ENCODE measurements at places on chromosomes 12 and 14.
A peak's percentile ranks its signal among the peaks of the same experiment; 100 is the strongest.

DNA sequence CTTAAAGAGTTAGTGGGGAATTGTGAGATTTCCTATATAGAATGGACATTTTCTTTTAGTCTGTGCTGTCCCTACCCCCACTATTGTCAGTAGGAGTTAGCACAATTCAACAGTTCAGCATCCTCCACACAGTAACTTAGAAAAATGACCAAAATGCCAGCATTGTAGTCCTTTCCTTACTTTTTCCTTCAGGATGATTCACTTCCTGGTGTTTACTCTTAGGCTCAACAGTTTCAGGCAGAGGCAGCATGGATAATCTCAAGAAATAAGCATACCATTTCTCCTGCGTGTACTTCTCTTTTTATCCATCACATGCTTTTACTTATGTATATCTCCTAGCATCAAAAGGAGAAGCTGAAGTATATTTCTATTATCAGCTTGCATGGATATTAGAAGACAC lies 683.4 kb downstream of the SLC16A7 start:
- DNase-seq: no peak

- no peak for DNase-seq
Measured at GRCh38 chr12:67590149-67590790, 58.3 kb upstream of the DYRK2 start.

GRCh38 chr14:22556021-22556989 lies 32.7 kb downstream of the DAD1 start:
- peak; percentile 94 for DNase-seq

GRCh38 chr14:90299408-90299807 lies 32.3 kb downstream of the NRDE2 start:
- no peak for DNase-seq

- no peak for DNase-seq
Measured at GRCh38 chr12:60225216-60226000, 629.6 kb downstream of the SLC16A7 start.

GRCh38 chr14:52094546-52095271 lies 25.9 kb upstream of the NID2 start:
- DNase-seq: no peak

DNA sequence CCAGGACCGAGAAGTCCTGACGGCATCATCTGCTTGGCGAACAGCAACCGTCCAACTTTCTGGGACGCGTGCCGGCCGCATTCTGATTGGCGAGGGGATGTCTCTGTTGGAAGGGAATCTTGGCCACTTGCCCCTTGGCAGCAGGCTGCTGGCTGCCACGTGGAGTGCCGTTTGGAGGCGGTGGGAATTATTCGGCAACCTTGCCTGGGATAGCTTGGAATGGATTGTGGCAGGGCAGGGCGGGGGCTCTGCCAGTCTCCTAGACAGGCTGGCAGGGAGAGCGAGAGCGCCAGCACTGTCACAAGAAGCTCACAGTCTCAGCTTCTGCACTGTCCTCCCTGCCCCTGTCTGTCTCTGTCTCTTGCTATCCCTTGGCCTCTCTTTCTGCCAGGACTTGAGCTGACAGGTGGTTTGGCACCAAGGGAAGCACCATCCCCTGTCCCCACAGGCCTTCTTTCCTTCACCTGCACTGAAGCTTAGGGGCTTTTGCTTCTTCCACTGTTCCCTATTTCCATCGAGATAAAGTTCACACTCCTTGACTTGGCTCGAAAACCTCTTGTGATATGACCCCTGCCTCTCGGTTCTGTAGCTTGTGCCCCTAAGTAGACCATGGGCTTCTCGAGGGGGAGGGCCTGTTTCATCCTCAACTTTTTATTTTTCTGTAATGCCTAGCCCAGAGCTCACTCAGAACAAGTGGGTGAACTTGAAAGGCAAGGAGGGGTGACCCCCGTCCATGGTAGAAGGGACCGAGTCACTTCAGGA lies 201.9 kb downstream of the PHETA1 start:
- DNase-seq: no peak

DNA sequence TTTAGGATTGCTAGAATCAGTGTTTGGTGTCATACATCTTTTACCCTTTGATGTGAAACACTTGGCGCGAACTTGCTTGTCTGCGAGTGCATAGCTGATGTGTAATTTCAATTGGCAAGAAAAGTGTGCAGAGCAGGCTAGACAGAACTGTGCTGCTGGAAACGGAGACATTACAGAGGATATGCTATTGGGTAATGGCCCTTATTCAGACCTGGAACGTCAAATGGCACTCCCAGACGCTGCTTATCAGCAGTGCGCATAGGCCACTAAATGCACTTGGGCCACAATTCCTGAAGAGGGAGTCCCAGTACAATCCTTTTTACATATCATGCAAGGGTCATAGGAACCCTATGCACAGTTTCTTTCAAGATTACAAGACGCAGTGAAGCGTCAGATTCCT lies 15.7 kb upstream of the SLC10A1 start:
- no peak for DNase-seq

DNA sequence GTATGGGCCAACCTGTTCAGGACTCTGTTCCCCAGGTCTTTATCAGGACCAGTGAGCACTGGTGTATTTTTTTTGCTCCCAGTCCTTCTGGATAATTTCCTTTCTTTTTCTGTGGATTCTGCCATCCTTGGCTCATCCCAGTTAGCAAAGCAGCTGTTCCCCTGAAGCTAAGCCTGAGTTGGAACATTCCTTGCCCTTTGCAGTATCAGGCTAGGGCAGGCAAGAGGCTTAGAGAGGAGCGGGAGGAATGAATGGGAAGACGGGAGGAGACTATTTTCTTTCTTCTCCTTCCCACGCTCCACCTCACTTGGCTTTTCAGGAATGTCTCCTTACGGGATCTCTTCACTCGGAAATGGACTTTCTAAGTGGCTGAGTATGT lies 29.2 kb downstream of the ERG28 start:
- DNase-seq: no peak

GRCh38 chr14:25050269-25051150 lies 563 bp upstream of the STXBP6 start:
- no peak for DNase-seq

- no peak for DNase-seq
Measured at GRCh38 chr12:129001826-129002225, 148.5 kb downstream of the GLT1D1 start.

DNA sequence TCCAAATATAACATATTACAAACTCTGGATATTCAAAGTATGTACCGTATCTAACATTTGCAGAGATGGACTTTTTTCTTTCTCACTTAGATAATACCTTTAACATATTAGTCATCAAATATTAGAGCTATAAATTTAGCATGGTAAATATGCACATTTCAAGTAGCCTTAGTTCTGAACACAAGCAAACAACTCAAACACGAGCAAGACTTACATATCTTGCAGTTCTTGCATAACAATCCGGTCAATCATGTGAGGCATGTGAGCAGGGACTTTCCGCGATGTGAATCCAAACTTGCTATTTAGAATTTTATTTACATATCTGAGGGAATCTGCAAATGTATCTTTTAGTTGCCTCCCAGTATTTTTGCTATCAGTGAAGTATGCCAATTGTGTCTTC lies 22.1 kb upstream of the SYCP3 start:
- no peak for DNase-seq

DNA sequence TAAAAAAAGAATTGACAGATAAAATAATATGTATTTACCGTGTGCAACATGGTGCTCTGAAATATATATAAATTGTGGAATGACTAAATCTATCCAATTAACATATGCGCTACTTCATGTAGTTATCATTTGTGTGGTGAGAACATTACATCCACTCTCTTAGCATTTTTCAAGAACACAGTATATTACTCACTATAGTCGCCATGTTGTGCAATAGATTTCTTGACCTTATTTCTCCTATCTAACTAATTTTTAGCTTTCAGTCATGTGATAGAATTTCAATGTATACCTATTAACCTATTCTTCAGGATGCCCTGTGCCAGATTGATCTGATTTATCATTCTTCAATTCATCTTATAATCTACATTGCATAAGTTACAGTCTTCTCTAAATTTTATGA lies 178.6 kb downstream of the BCAT1 start:
- no peak for DNase-seq

GRCh38 chr12:31471051-31471450 lies 119.9 kb downstream of the DENND5B start:
- no peak for DNase-seq

DNA sequence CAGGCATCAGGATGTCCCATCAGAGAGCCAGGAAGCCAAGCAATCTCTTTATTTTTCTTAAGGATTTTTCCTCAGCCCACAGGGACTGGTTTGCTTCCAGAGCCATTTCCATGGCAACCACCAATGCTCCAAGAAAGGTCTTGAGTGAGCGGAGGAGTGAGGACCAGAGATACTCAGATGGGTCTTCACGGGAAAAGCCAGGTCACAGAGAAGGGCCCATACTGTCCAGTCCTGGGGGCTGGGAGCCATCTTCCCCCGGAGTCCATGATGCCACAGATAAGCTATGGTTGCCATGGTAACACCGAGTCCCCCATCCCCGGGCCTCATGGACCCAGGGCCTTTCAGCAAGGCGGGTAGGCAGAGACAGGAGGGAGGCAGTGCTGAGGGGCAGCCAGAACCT lies 28.6 kb downstream of the CMKLR1 start:
- no peak for DNase-seq

- no peak for DNase-seq
Measured at GRCh38 chr12:59322473-59322872, 273.4 kb upstream of the SLC16A7 start.

DNA sequence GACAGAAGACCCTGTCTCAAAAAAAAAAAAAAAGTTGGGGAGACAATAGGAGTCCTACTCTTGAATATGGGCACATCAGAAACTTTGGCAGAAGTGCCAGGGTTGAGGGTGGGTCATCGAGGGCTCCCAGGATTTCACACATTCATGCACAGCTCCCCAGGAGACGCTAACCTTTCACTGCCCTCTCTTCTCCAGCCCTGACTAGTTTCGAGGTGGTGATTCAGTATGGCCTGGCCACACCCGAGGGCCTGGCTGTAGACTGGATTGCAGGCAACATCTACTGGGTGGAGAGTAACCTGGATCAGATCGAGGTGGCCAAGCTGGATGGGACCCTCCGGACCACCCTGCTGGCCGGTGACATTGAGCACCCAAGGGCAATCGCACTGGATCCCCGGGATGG lies 29.4 kb upstream of the LRP1-AS start:
- no peak for DNase-seq

DNA sequence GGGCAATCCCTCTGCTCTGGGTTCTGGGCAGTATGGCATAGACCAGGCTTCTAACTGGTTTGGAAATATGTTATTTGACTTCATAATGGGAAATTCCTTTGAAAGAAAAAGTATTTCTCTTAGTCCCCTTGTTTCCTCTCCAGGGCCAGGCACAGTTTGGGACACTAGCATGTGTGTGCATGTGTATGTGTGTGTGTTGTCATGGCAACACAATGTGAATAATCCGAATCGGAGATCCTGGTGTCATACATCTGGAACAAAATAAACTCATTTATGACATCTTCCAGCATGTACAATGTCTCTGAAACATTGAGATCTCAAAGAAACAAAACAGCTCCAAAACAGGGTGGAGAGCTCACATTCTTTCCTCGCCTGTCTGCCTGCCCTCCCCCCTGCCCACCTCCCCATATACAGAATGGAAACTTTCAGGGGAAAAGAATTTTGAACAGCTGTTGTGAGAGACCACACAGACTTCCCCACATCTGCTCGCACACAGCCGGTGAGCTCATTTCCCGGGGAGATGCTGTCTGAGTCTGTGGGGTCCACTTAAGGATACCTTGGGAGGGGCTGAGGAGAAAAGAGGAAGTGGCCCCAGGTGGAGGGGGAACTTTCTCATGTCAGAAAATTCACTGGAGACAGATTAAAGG lies 55.5 kb upstream of the PARP11 start:
- DNase-seq: no peak

DNA sequence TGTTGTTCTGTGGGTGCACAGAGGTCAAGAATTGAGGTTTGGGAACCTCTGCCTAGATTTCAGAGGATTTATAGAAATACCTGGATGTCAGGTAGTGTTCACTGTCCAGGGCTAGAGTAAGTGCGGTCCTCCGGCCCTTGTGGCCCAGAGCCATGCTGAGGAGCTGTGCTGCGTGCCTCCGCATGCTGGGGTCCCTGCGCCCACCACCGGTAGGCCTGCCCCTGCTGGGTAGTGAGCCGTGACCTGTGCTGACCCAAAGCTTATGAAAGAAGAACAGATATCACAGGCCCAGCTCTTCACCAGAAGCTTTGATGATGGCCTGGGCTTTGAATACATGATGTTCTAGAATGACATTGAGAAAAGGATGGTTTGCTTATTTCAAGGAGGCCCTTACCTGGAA lies 37.8 kb upstream of the CMAS start:
- DNase-seq: no peak

- no peak for DNase-seq
Measured at GRCh38 chr14:79580414-79580813, 630.9 kb downstream of the DIO2 start.

DNA sequence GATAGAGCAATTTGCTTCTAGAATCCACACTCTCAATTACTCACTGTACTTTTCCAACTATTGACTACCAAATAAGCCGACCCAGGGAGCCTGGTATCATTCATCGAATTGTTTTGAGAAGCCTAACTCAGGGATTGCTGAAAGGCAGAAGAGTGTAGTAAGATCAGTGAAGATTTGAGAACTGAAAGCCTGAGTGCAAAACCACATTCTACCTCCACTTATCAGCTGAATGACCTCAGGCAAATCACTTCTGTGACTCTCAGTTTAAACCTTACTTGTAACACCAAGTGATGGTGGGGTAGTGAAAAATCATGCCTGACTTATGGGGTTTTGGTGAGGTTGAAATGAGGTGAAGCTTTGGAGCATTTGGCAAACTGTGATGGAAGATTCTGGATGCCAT lies 126.1 kb upstream of the MAX start:
- no peak for DNase-seq

DNA sequence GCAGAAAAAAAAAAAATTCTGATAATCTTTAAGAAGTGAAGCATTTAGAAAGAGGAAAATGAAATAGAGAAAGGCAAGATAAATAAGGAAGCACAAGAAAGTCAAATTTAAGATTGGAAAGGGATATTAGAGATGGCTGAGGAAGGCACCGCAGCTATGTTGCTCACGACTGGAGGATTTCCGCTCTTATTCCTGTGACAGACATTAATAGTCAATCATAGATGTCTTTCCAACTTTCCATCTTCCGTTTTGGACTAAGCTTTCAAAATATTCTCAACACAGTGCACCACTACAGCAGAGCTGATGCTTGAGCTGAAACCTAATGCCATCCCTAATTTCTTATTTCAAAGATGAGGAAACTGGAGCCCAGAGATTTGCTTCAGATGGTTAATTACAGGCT lies 290.6 kb downstream of the FOXN3 start:
- no peak for DNase-seq

DNA sequence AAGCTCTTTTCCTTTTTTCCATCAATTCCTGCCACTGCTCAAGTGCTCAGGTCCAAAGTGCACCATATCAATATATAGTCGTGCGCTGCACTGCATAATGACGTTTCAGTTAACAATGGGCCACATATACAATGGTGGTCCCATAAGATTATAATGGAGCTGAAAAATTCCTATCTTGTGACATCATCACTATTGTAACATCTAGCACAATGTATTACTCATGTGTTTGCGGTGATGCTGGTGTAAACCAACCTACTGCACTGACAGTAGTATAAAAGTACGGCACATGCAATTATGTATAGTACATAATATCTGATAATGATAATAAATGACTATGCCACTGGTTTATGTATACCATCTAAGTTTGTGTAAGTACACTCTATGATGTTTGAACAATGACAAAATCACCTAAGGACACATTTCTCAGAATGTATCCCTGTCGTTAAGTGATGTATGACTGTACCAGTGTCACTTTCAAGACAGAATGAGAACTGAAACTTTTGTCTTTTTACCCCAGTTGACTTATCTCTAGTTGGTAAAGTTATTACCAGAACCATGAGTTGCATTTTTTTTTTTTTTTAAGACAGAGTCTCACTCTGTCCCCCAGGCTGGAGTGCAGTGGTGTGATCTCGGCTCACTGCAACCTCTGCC lies 53.7 kb upstream of the INSM2 start:
- DNase-seq: no peak

GRCh38 chr12:56206452-56207166 lies 15.1 kb downstream of the RNF41 start:
- DNase-seq: peak; percentile 61

Data from activated CD8-positive, alpha-beta memory T cell treated with anti-CD3 and anti-CD28 coated beads, Interleukin-2, amount 50 U/mL, for 48 hours (primary cell).